ENCODE measurements at places on chromosomes 1 and 21. TPM values are rescaled to one million over a fixed set of nuclear protein-coding genes. Genes with fewer than 3 reads are reported as not detected.

KLHDC7A gene
- total RNA-seq: not detected

DISC1 gene
- 6.1 TPM for total RNA-seq

GJB3 gene
- not detected for total RNA-seq

ACTN2 gene
- under 0.01 TPM for total RNA-seq

SPRR1B gene
- total RNA-seq: not detected

IGSF9 gene
- total RNA-seq: not detected

NIBAN1 gene
- 10.3 TPM for total RNA-seq

NTRK1 gene
- not detected for total RNA-seq

CR1L gene
- total RNA-seq: not detected

DNAJC28 gene
- 1.4 TPM for total RNA-seq

LRRC40 gene
- total RNA-seq: 28.1 TPM
